Left renal pelvis (tissue), 4 donors: ENCODE measurements at places on chromosomes 5 and 9.

- no peak for DNase-seq
Observed at GRCh38 chr5:121962347-121962670, 534 bp downstream of the SRFBP1 start.

- DNase-seq: no peak
Observed at GRCh38 chr9:102922526-102922925, 72.6 kb upstream of the CYLC2 start.

- DNase-seq: no peak
Observed at GRCh38 chr9:84230355-84231145, 110.0 kb downstream of the SLC28A3 start.

- DNase-seq: no peak
Observed at GRCh38 chr5:35683466-35683865, 65.8 kb downstream of the SPEF2 start.

DNA sequence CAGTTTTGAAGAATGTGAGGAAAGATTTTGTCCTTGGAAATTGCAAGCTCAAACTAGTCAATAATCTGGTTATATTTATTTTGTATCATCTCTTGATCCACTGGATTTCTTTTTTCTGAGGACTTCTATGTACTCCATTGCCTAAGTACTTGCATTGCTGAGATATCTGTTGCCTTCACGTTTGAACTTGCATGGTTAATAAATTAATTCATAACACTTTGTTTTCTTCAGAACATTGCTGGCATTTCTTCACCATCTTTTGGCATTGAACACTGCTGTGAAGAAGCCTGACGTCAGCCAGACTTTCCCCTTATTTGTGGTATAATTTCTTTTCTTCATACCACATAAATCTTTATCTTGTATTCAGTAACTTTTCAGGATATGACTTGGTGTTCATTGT is 246.0 kb upstream of the KIF2A start:
- DNase-seq: no peak

GRCh38 chr5:14965815-14966214 is 94.2 kb upstream of the ANKH start:
- DNase-seq: no peak

- no peak for DNase-seq
Observed at GRCh38 chr5:172003746-172004145, 2.7 kb downstream of the FBXW11 start.

- no peak for DNase-seq
Observed at GRCh38 chr9:136297016-136297691, 6.7 kb downstream of the CCDC187 start.

GRCh38 chr9:18493451-18493993 is 19.6 kb downstream of the ADAMTSL1 start:
- no peak for DNase-seq

GRCh38 chr5:65823845-65824445 is 101.9 kb downstream of the NLN start:
- no peak for DNase-seq

GRCh38 chr5:163760498-163760897 is 255.1 kb downstream of the MAT2B start:
- no peak for DNase-seq

DNA sequence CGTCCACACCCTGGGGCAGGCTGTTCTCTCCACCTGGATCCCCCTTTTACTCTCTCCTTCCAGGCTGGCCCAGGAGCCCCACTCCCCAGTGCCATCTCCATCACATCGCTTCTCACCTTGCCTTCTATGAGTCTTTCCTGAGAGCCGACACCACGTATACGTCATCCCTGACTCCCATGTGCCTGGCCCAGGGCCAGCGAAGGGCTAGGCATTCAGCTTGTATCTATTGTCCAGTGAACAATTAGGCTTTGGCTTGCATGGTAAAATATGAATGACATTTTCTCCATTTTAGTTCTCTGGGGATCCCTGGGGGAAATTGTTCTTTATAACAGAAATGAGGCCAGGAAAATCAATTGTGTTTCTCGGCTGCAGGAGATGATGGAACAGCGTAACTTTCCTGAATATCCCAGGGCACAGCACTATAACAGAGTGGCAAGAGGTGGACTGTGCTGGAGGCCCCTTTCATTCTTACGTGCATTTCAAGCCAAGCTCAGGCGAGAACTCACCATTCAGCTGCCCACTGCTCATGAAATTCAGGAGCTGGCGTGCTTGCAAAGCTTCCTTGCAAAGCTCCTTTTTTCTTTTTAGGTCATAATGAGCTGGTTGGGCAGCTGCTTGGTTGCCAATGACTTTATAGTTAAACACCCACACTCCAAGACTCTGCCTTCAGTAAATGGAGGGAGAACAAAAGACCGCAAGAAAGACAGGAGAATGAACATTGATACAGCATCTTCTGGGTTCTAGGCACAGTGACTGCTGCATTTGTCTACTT is 37.7 kb downstream of the NSG2 start:
- no peak for DNase-seq
